Stimulated activated CD8-positive, alpha-beta memory T cell treated with anti-CD3 and anti-CD28 coated beads, Interleukin-15, amount 100 ng/mL, for 48 hours (primary cell): ENCODE measurements at places on chromosomes 3 and 15.

GRCh38 chr15:88701561-88702095 is 62.8 kb downstream of the ISG20 start:
- no peak for DNase-seq

GRCh38 chr3:66038384-66038725 is 363 bp downstream of the MAGI1 start:
- no peak for DNase-seq

- DNase-seq = no peak
Measured at GRCh38 chr15:89323825-89324224, 10.8 kb downstream of the POLG start.

DNA sequence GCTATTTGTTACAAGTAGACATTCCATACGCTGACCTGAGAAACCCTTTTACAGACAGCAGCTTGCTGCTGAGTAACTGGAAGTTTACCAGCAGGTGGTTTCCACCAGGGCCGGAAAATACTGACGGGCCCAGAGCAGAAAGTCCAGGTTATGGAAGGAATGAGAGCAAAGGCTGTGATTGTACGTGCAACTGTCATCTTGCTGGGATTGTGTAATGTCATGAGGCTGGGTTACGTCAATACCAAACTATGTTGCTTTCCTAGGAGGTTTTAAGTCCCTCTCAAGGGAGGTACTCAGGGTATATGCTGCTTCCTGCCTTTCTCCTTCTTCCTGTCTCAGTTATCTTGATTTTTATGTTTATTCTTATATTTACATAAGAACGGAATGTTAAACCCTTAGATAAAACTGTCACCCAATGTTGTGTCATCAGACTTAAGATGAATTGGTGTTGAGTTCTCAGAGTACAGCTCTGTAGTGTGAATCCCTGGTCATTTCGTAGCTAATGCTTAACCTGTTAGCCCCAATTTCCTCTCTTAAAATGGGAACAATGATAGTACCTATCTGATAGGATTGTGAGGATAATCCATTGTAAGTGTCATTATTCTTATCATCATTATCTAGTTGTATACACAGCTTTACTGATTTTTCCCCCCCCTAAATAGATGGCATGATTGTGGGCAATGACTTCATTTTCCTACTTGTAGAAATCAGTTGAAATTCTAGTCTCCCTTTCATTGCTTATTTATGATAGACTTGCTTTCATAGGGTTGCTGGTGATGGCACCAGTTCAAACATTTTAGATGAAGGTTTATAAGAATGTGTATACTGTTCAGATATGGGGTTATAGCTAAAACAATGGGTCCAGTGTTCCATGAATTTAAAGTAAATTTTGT is 101.4 kb downstream of the FNDC3B start:
- DNase-seq = no peak

DNA sequence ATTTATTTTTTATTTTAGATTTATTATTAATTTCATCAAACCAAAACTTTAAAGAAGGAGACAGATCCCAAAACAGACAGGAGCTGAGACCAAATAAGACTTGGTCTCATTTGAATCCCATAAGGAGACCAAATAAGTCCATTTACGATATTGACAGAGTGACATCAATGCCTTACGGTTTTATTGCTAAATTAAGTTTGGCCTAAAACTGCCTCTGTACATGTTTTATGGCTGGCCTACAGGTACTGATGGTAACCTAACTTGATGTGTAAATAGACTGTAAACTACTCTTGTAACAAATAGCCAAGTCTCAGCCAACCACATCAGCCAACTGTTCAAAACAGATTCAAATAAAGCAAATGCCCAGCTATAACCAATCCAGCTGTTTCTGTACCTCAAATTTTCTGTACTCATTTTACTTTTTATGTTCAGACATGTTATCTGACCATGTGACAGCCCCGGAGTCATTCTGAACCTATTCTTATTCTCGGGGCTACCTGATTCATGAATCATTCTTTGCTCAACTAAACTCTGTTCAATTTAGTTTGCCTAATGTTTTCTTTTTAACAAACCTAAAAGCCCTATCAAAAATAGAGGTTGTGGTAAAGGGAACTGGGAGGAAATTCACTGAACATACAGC is 89.4 kb upstream of the CDAN1 start:
- no peak for DNase-seq

- no peak for DNase-seq
Measured at GRCh38 chr15:29051422-29051821, 165.6 kb downstream of the APBA2 start.

GRCh38 chr3:142180761-142181362 is 31.5 kb upstream of the TFDP2 start:
- no peak for DNase-seq

GRCh38 chr15:55782901-55783300 is 39.9 kb upstream of the PRTG start:
- no peak for DNase-seq

GRCh38 chr3:179158336-179159039 is 10.3 kb downstream of the PIK3CA start:
- no peak for DNase-seq

DNA sequence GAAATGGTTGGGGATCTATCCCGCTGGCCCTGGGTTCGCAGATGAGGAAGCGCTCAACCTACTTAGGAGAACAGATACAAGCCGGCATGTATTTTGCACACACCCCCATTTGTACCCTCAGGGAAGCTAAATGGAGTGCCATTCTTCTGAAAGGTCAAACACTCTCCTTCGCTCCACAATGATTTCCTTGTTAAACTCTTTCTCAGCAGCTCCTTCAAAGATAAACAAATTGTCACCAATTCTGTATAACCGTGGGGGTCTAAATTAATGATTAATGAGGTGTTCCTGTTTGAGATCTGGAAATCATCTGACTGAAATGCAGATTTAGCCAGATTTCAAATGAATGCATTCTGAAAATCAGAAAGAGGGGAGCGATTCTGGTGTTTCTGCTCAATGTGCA is 124.0 kb downstream of the MEGF11 start:
- DNase-seq = no peak

- no peak for DNase-seq
Measured at GRCh38 chr3:71281280-71281679, 302.2 kb downstream of the FOXP1 start.

GRCh38 chr15:23924686-23925085 is 237.6 kb upstream of the NDN start:
- DNase-seq = no peak

DNA sequence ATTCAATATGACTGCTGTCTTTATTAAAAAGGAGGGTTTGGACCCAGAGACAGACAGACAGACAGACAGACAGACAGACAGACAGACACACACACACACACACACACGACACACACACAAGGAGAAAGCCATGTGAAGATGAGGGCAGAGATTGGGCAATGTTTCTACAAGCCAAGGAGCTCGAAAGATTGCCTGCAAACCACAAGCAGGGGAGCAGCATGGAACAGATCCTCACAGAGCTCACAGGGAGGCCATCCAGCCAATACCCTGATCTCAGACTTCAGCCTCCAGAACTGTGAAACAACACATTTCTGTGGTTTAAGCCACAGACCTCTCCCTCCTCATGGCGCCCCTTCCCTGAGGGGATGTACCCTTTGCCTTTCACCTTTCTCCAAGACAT is 35.8 kb upstream of the ABHD2 start:
- no peak for DNase-seq

GRCh38 chr15:42146551-42147430 is 9.6 kb downstream of the PLA2G4F start:
- no peak for DNase-seq

DNA sequence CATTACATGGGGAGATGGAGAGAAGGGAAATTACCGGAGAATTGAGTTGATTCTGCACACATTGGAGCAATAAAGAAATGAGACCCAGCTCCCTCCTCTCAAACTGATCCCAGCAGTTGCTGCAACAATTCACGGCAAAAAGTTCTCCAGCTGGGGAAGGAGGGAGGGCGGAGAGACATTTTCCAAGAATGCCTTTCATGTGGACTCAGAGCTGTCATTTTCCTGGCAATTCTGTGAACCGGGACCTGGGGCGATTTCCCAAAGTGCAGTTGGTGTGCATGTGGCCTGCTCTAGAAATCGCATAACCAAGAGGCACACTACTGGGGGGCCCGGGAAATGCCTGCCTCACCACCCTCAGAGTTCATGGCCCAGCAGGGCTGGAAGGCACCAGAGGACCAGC is 48.7 kb upstream of the IREB2 start:
- no peak for DNase-seq

GRCh38 chr3:150005243-150006112 is 34.8 kb upstream of the PFN2 start:
- DNase-seq = no peak

DNA sequence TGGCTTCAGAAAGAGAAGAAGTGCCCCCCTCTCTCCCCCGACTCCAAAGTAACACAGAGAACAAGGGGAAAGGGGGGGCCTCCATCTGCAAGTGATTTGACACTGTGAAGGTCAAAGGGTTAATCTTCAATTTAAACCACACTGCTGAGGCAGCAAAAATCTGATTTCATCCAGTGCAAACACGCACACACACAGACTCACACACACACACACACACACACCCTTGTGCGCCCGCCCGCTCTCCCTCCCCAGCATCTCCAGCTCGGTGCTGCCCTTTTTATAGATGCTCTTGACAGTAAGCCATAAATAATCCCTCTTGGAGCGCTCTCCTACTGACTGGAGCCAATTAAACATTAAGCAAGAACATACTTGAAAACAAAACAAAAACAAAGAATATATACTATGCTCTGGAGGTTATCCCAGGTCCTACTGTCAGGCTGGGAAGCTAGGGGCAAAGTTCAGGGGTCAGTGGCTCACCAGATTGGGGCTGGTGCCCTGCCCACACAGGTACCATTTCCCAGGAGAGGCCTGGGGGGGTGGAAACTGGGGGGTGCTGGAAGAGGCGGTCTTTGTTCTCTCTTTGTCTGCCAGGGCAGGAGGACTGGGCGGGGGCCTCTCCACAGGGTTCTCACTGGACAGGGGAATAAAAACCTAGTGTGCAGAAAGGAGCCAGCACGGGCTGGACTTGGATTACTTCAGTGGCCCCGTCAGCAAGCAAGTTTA is 16.3 kb downstream of the BMF start:
- no peak for DNase-seq

DNA sequence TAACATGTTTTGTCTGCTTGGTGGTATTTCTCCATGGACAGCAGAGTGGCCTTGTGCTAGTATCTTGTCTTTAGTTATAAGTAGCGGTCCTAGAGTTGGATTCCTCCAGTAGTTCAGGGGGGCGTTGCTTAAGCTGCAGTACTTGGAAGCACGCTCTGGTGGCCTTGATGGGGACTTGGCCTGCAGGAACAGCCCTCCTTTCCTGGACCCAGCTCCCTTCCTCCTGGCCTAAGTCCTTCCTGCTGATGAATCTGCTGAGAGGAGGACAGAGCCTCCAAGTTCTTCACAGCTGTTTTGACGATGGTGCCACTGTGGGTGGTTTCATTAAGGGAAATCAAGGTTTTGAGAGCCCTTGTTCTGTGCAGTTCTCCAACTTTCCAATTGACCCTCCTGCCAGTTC is 38.6 kb upstream of the SEC22A start:
- DNase-seq = no peak

DNA sequence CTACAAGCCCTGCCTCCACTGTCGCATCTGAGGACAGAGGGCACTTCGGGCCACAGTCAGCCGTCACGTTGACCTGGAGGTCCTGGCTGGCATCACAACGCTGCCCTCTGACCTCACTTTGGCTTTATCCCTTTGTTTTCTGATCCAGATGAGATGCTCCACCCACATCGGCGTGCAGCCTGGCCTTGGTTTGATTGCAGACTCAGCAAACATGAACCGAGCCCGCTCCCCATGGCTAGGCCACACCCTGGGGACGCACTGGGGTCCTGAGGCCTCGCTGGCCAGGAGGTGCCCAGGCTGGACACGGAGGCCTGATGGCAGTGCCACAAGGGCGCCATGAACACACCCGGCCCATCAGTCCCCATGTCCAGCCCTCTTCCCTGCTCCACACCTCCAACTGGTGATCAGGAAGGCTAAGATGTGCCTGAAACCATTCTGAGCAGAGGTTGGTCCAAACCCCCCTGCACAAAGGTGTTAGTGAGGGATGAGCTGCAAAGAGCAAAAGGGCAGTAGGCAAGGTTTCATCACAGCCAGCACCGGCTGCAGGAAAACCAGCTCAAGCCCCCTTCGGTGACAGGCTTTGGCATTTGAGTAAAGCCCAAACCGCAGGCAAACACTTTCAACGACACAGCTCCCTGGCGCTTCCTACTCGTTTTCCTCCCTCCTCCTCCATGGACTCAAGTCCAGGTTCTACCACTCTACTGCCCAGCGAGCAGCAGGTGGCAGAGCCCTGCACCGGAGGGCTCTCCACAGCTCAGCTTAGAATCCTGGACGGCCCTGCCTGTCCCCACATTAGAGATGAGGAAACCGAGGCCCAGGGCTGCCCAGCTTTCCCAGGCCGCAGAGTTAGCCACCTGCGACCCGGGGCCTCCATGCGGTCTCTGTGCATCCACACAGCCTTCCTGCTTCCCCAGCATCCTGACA is 165.8 kb downstream of the NUP210 start:
- DNase-seq = no peak

GRCh38 chr15:41416128-41416741 is 660 bp upstream of the RTF1 start:
- no peak for DNase-seq

DNA sequence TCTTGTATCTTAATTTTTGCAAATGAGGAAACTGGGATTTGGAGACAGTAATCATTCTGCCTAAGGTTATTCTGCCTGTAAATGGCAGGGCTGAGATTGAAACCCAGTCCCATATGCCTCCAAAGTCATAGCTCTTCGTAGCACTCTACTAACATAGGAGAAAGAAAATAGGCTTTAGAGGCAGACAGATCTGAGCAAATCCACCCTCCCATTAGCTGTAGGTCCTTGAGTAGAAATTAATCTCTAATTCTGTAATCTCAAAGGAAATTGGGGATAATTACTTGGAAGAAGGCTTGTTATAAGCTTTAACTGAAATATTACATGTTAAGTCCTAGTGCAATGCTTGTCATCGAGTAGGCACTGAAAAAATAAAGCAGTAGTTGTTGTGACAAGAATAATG is 252.1 kb upstream of the PEX5L start:
- DNase-seq = no peak

DNA sequence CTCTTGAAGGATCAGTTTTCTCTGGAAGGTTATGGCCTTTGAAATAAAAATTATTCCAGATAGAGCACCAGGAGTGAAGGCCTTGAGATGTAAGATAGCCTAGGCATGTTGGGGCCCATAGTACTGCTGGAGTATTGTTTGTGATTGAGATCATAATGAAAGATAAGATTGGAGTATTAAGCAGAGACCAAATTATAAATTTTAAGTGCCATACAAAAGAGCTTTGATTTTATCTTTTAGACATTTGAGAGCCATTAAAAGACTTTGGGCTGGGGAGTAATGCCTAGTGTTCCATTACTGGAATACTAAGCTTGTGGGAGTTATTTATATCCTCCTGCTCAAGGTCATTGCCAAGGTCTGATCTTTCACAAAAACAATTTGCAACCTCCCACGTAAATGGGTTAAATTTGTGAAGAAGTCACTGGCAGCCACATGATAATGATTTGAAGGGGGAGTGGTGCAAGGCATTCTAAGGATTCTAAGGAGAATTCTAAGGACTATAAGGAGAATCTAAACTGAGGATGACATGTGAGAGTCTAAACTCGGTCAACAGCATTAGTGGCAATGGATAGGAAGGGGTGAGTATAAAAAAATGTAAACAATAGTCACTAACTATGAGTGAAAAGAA is 12.8 kb downstream of the ELL3 start:
- no peak for DNase-seq
